ELR (cell line): ENCODE measurements at places on chromosomes 4 and X.

GRCh38 chr4:4480685-4481398, 61.0 kb downstream of the STX18 start:
- DNase-seq = peak; percentile 19

DNA sequence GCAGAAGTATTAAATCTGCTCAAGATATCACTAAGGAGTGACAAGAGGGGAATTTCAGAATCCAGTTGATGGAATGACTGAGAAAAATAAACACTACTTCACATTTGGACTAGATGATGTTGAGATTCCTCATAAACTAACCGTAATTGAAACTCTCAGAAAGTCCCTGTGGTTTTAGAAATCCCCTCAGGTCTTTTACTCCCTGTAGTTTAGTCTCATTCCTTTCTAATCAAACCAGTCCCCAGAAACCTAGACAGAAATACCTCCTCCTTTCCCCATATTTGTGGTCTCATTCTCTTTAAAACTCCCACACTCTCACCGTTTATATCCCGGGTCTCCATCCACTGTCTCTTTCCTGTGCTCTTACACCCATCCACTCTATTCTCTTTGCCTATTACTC, 15.0 kb upstream of the TLR1 start:
- peak; percentile 49 for DNase-seq

DNA sequence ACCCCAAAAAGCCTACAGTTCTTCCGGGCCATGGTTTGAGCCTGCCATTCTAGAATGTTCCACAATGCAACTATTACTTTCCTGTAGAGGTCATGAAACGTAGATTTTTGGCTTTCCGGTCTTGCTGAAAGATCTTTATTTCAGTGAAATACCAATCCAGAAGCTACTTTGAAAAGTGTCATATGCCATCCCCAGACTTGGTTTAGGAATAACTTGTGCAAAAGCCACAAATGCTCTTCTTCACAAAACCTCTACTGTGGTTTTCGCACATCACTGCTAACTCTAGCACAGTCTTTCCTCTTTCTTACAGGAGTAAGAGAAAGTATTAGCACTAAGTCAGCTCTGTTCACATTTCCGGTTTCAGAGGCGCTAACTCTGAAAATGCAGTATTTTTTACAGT, 12.7 kb upstream of the CD40LG start:
- DNase-seq = no peak

GRCh38 chrX:137427426-137427778, 138.5 kb upstream of the ZIC3 start:
- DNase-seq = no peak

DNA sequence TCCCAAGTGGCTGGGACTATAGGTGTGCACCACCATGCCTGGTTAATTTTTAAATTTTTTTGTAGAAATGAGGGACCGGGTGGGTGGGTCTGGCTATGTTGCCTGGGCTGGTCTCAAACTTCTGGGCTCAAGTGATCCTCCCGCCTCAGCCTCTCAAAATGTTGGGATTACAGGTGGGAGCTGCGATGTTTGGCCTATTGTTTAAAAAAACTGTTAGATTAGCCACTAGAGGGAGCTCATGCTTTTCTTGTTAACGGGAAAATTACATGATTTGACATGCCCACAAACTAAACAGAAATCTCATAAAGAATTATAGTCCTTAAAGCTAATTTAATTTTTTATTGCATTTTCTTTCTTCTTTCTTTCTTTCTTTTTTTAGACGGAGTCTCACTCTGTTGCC, 5.0 kb upstream of the SDAD1 start:
- peak; percentile 75 for DNase-seq

GRCh38 chr4:94676970-94677369, 80.8 kb upstream of the BMPR1B start:
- no peak for DNase-seq

- no peak for DNase-seq
Measured at GRCh38 chrX:11129534-11130105, 18.5 kb downstream of the HCCS start.
